ENCODE measurements at places on chromosomes 7 and 10.

DNA sequence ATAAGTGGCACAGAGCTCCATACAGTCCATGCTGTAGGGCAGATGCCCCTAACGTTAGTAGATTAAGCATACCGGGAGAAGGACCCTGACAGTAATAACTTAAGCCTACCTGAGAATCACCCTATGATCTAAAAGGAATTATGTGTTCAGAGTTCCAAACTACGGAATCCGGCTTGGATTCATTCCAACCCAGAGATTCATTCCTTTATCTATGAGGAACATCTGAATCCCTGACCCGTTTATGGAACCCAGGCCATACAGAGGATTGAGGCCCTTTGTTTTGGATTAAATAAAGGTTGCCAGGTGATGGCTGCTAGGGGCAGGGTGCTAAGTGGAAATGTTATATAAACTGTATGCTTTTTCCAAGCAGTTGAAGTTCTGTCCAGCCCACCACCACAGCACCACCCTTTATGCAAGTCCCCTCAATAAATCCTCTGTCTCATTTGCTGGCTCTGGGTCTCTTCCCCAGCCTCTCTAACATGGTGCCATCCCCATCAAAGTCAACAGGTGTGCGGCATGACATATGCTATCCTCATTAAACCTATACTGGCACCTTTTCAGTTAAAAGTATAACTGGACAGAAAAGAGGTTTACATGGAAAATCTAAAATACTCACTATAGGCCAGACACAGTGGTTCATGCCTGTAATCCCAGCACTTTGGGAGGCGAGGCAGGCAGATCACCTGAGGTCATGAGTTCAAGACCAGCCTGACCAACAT, 9.1 kb upstream of the ANAPC16 start:
- no peak for DNase-seq

- no peak for DNase-seq
Observed at GRCh38 chr7:20085086-20085485, 132.1 kb downstream of the MACC1 start.

GRCh38 chr10:57982091-57982490, 285.6 kb downstream of the IPMK start:
- no peak for DNase-seq

- no peak for DNase-seq
Observed at GRCh38 chr10:95561864-95562177, 650 bp upstream of the SORBS1 start.

DNA sequence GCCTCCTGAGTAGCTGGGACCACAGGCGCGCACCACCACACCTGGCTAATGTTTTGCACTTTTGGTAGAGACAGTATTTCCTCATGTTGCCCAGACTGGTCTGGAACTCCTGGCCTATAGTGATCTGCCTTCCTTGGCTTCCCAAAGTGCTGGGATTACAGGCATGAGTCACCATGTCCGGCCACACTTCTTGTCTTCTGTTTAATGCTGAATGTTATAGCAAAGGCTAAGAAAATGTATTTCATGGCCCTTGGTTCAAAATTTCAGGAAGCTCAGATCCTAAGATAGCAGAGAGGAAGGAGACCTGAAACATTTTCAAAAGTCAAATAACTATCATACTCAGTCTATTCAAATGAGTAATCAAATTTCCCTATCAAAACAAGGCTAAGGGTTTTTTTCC, 229.6 kb downstream of the BAMBI start:
- DNase-seq, result no peak

GRCh38 chr7:68381731-68382130, 1216.5 kb upstream of the AUTS2 start:
- DNase-seq, result no peak

GRCh38 chr10:86265895-86266259, 100.7 kb downstream of the GRID1 start:
- no peak for DNase-seq

DNA sequence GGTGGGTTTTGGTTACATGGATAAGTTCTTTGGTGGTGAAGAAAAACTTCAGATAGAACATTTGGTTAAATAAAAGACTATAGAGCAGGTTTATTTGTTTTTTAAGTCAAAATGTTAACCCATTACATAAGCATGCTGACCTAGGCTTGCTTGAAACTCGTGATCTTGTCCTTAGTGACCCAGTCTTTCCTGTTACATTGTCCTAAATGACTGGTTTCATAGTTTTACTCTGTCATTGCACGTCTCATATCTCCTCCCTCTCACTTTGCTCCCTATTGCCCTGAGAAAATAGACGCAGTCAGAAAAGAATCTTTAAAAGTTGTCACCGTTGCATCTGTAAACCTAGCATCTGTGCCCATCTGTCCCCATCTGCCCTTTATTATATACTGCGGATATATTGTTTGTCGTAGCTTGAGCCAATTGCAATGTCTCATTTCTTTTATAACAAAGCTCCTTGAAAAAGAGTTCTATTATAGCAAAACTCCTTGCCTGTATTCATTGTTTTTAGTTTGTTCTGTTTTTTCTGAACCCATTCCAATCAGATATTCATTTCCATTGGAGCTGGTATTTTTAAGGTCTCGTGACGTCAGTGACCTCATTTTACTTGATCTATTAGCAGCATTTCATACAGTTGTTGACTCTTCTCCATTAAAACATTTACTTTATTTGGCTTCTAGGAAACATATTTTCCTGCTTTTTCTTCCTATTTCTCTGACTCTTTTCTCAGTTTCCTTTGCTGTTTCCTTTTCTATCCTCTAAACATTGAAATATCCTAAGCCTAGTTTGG, 57.3 kb downstream of the HELLS start:
- DNase-seq, result no peak

GRCh38 chr7:74573512-74573911, 84.0 kb upstream of the GTF2I start:
- DNase-seq, result no peak

DNA sequence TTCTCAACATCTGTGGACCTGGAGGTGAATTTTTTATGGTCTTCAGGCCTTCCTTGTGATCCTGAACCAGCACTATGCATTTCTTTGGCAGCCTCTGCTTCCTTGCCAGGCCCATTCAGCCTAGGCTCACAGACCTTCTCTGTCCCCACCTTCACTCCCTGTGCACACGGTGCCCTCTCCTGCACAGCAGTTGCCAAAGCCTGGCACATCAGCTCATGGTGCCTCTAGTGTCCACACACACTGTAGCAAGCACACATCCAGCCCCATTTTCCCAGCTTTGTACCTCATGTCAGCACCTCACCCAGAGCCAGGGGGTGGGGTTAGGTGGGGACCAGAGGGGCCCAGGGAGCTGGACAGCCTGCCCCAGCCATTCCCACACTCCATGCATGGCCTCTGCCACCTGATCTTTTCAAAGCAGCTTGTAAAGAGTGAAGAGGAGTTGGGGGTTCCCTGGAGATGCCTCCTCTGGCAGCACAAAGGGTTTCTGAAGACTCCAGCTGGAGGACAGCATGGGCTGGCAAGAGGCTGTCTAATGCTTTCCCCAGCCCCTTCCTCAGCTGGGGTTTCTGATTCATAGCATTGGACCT, 57.9 kb upstream of the TMEM72 start:
- peak; percentile 3 for DNase-seq

DNA sequence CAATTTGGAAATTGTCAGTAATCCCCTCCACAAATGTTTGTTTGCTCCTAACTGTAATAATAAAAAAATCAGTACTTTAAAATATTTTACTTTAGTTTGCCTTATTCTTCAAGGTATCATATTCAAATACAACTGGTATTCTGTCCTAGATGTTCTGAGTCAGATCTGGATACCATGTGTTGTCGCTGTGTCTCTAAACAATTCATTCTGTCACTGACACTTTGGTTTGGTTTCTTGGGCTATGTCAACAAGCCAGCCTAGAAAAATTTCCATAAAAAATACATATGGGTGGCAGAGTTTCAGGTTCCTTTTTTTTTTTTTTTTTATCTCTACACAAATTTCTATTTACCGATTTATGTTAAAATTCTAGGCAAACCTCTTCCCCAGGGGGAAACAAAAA, 33.2 kb upstream of the SEMA3D start:
- DNase-seq, result no peak

DNA sequence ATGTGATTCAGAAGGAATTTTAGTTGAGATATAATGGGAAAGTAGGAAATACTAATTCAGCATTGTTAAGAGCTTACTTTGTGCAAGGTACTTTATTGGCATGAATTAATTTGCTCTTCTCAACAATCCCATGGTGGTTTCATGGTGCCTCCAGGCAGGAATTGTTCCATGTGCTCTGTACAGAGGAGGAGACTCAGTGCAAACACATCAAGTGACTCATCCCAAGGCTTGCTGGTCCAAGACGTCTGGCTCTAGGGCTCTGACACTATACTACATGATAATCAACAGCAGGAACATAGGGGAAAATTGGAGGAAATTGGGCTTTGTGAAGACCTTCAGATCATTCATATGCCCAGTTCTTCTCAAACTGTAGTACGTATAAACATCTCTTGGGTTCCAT, 66.5 kb upstream of the PRKG1 start:
- no peak for DNase-seq

DNA sequence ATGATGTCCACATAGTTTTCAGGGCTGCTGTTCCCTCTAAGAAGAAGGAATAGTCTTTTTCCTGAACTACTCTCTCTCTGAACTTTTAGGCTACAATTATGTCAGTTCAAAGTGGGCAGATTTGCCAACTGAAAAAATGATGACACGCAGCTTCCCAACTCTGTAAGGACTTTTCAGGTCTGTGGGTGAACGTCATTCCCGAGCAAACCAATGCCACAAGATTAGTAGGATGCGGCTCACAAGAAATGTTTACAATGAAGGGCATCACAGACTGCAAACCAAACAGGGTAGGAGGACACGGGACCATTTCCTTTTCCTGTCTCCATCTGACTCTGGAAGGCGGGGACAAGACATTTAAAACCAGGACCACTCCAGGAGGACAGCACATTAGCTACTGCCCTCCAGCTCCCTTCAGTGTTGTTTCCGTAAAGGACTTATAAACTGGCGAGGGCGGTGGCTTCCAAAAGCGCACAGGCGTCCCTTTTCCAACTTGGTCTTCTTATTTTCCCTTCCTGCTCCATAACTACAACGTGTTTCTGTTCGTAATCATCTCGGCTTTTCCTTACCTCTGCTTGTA, 539 bp upstream of the MKLN1 start:
- no peak for DNase-seq

DNA sequence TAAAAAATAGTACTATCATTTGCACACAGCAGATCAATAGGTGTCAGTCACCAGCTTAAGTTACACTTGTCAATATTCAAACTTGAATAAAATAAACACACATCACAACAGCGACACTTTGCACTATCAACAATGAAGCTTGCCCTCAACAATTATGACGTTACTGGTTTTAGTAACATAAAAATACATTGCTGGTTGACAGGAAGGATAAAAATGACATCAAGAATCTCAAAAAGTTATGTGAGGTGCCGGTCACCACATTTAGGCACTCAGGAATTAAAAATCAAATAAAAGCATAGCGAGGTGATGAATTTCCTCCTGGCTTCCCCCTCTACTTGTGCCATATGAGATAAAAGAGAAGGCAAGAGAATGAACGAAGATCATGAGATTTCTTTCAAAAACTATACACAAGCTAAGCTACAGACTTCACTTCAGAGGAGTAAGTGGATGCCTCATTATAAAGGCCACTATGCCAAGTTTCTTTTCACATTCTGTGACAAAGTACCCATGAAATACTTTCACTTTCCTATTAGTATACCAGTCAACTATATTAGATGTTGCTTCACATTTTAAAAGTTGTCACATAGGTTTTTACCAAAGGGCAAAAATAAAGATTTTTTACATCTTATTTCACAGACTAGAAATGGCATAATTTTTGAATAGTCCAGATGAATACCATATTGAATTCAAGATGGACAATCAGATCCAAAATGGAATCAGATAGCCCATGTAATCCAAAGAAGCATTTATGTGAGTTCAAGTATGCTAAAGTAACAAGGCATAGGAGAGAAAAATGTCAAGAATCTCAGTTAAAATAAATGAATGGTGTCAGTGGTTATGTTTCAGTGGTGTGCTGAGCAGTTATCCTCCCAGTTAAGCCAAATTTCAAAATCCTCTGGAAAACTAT, 3.6 kb downstream of the CCDC71L start:
- DNase-seq, result no peak

DNA sequence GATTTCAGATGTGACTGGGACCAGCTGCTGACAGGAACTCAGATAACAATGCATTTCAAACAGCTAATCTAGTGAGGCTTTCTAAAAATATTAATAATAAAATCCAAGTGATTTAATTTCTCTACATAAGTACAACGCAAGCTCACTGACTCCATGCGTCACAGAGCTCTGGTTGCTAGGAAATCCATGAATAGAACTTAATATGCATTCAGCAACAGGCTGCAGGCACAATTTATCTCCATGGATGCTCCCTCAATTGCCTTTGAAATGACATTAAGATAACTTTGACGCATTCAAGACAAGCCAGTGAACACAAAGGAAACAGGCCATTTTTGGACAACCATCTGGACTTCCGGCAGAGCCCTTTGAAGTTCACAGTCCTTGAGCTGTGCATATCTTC, 118.7 kb upstream of the COL1A2 start:
- DNase-seq, result no peak

- DNase-seq, result no peak
Observed at GRCh38 chr10:73800560-73801252, 10.7 kb downstream of the NDST2 start.

GRCh38 chr7:76048668-76048988, 722 bp downstream of the MDH2 start:
- no peak for DNase-seq

GRCh38 chr7:124550036-124550435, 215.6 kb downstream of the GPR37 start:
- DNase-seq, result no peak

- no peak for DNase-seq
Observed at GRCh38 chr10:109247814-109248213, 675.5 kb downstream of the XPNPEP1 start.

- no peak for DNase-seq
Observed at GRCh38 chr10:128922172-128922571, 544.9 kb upstream of the MGMT start.

- no peak for DNase-seq
Observed at GRCh38 chr7:130473876-130474275, 18.0 kb upstream of the MEST start.

GRCh38 chr10:47415520-47416304, 31.6 kb upstream of the ZNF488 start:
- DNase-seq, result no peak

DNA sequence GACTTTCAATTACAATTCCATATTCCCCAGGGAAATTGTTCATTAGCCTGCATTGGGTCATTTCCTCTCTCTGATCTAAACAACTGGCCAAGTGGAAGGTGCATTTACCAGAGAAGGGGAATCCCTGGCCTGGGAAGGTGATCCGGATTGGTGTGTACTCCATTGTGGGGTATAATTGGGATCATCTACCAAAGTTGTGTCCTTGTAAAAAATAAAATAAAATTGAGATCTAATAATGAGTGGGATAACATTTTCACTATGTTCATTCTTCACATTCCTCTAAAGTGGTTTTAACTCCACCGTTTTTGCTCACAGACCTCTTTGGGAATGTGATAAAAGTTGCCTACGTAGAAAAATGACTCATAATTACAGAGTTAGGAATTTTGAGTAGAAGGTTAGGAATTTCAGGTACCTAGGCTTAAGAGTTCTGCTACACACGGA, 22.8 kb downstream of the ARL5B start:
- DNase-seq, result no peak

All from DMS153 (cell line).